ENCODE measurements at places on chromosomes 5 and 9.

DNA sequence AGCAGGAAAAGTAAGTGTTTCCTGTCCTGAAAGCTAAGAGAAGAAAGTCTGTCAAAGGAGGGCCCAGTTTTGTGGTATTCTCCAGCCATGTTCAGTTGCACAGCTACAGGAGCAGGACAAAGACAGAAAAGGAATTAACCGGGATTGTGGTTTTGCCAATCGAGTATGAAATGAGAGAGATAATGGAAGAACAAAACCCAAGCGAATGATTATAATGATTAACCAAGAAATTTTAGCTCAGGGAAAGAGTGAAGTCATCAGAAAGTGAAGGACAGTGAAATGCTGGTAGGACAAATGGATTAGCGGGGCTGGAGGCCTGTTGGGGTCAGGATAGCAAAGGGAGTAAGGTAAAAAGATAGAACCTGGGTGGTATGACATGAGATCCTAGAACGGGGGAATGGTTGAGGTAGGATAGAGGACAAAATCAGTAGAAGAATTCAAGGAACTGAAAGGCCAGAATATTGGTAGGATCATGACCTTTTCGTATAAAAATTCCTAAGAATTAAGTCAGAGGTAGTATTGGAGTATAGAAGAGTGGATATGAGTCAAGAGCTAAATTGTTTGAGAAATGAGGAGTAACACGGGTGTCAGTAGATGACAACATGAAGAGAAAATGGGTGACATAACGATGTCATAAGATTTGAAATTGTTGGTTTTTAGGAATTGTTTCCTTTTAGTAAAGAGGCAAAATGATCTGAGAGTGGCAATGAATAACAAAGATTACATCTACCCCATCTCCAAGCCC is 52.8 kb downstream of the DIAPH1 start:
- DNase-seq, result no peak

DNA sequence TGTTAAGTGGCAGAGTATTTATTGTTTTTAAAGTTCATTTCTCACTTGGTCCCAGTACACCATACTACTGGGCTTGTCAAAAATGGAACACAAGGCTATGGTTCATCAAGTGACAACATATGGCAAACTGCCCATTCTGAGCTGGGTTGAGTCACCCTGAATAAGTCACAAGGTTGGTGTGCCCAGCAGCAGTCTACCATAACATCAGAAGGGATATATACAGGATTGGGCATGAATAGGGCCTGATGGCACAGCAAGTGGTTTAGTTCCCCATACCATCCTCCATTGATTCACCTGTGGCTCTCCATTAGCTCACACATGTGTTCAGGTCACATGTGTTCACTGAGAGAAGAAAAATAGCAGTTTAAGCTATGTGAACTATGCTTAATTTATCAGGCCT is 249.8 kb upstream of the PRDM9 start:
- DNase-seq, result no peak

DNA sequence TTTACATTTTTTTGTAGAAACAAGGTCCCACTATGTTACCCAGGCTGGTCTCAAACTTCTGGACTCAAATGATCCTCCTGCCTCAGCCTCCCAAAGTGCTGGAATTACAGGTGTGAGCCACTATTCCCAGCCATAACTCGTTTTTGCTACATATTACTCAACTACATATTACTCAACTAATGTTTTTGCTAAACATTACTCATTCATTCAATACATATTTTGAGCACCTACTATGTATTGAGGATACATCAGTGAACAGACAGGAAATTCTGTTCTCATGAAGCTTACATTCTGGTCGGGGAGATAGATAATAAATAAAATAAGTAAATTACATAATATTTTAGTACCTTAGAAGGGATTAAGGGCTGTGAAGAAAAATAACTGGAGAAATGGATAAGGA is 34.9 kb upstream of the STOM start:
- no peak for DNase-seq

DNA sequence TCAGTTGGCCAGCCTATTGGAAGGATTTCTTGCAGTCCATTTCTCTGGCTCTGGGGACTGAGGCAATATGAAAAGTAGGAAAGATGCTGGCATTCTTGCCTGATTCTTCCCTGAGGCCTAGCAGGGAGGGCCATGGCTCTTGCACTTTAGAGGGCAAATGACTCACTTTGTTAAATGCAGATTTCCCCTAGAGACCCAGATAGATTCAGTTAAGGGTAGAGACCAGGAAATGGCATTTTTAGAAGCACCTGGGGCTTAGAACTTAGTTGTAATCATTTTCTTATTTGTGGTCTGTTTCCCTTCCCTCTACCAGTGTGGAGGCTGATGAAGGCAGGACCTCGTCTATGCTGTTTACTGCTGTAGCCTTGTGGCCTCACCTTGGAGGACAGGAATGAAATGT is 112.8 kb upstream of the NR3C1 start:
- no peak for DNase-seq

DNA sequence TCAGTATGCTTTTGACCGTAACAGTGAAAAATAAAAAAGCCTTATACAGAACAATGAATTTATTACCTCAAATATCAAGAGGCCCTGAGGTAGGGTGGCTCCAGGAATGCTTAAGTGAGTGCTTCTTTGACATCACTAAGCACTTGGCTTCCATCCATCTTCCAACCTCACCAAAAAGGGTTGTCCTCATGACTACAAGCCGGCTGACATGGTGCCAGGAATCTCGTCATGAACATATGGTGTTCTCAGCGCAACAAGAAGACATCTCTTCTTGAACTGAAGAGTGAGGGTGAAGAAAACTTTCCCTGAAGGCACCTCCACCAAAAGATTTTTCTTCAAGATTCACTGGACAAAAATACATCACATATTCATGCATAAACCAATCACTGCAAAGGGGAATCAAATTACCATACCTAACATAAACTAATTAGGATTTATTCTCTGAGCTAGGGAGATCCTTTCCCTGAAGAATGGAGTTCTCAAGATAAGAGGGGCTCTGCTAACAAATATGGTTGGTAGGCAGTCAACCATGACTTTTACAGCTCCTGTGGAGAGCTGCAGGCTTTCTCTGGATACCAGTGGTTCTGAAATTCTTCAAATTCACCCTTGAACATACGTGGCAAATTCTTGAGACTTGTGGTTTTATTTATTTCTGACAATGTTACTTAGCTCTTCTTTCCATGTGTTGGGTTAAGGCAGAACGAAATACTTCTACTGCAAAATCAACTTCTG is 49.5 kb downstream of the AGXT2 start:
- DNase-seq, result no peak

DNA sequence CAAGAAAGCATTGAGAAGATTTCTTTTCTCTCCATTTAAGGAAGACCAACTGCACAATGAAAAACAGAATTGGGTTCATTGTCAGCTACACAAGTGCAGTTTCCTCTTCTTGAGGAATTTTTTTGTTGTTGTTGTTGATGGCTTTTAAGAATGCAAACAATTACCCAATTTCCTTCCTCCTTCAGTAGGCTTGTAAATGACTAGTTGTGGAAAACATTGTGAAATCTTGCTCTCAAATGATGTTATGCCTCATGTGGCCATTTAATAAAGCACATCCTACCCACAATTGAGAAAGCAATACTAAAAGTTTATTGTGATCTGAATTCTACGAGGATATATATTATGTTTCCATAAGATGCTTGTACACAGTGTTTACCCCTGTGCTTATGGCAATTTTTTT is 171.6 kb downstream of the FAM174A start:
- no peak for DNase-seq

DNA sequence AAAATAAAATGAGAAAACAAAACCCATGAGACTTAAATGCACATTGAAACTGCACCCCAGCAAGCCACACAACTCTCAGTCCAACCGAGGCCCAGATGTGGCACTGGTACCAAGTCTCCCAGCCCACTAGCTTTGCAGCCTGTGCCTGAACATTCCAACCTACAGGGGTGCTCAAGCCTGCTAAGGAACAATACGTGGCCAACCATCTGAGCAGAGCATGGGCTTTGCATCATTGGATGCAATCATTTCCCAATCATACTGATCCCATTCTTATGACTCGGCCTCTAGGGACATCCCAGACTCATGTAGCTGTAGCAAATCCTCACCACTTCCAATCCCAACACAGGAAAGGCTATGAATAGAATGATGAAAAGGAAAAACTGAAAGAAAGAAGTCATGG is 297.2 kb downstream of the SPOCK1 start:
- DNase-seq, result no peak

GRCh38 chr5:81854915-81855314 is 104.0 kb upstream of the SSBP2 start:
- no peak for DNase-seq

DNA sequence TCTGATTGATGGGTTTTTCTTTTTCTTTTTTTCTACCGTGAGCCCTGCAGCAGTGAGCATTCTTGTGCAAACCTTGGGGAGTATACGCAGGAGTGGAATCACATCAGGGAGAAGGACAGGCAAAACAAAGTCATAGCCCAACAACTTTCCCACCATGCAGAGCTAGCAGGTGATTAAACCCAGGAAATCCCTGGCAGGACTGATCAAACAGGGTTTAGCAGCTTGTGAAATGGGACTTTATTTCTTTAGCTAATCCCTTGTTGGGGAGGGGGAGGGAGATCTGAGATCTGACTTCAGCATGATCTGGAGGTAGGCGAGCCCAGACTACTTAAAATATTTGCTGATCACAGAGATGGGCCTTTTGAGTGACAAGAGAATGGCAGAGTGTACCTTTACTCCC is 162.0 kb upstream of the GLRA1 start:
- no peak for DNase-seq

DNA sequence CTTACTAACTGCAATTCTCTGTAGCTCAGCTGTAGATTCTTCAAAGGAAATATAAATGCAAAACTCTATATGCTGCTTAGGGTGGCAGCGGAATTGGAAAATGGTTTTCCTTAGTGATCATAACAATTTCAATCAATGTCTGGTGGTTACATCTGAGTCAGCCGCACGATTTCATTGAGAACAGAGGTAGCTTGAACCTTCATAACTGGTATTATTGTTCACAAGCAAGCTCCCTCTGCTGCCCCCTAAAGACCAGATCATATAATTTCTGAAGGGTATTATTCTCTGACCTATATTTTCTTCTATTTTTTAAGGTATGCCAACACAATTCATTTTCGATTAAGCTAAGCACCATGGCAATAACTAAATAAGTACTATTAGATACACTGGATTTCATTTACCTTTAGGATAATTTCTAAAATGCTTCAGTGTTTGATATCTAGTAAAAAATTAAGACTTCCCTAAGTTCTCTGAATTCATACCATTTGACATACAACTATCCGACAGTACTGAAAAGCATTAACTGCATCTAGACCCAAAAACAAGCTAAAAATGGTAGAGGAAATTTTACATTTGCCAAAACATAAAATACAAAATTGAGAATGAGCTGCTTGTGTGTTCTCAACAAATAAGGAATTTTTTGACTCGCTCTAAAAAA is 181.1 kb upstream of the SPEF2 start:
- no peak for DNase-seq

GRCh38 chr5:112257976-112258375 is 161.1 kb downstream of the EPB41L4A start:
- no peak for DNase-seq

- no peak for DNase-seq
Observed at GRCh38 chr9:114860187-114860586, 54.3 kb upstream of the TNFSF15 start.

- DNase-seq, result no peak
Observed at GRCh38 chr5:5497152-5497788, 74.8 kb downstream of the ICE1 start.

- no peak for DNase-seq
Observed at GRCh38 chr5:132369007-132369473, 470 bp upstream of the SLC22A5 start.

- DNase-seq, result no peak
Observed at GRCh38 chr9:37198039-37198729, 77.8 kb downstream of the ZCCHC7 start.

GRCh38 chr5:168853972-168854371 is 274.8 kb upstream of the PANK3 start:
- no peak for DNase-seq

- DNase-seq, result no peak
Observed at GRCh38 chr5:53643445-53643844, 83.0 kb downstream of the NDUFS4 start.

GRCh38 chr9:110021891-110022290 is 186.1 kb downstream of the C9orf152 start:
- DNase-seq, result peak; percentile 6

DNA sequence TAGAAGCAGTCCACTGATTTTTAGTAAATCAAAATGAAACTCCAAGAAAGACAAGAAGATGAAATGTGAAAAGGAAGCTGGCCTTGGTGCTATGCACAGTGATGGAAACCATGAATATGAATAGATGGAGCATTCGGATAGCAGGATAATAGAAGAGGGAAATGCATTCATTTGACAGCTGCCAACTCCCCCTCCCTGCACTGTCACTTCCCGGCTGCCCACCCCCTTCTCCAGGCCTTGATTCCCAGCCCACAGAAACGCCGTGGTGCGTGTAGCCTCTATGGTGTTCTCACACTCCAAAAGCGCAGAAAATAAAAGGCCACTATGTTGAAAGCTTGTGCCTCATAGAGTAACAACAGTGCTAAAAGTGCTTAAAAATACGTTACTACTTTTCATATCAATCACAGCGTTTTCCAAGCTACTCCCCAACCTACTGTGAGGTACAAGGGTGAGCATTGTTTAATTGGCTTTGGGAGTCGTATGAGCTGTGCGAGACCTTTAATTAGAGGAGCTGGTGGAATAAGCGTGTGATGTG is 26.1 kb upstream of the IFNK start:
- no peak for DNase-seq

GRCh38 chr5:167378894-167379723 is 912.3 kb upstream of the WWC1 start:
- DNase-seq, result no peak

- DNase-seq, result no peak
Observed at GRCh38 chr9:8859416-8859815, 1059.8 kb upstream of the DMAC1 start.

DNA sequence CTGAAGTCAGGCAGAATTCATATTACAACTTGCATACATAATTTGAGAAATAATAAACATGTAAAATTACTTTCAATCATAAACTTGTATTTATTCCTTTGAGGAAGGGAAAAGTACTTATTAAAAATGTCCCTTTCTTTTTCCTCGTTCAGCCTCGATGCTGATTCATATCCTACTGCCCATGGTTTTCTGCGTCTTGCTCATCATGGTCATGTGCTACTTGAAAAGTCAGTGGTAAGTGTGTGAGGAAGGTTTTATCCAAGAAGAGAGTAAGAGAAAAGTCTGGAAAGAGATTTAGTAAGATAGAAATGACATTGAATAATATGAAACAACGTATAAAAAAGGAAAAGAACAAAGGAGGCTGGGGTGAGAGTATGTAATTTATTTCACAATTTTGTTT is 85.9 kb downstream of the OSMR start:
- no peak for DNase-seq

- DNase-seq, result no peak
Observed at GRCh38 chr5:155514105-155514563, 500.6 kb downstream of the KIF4B start.

- DNase-seq, result no peak
Observed at GRCh38 chr5:113382731-113383130, 52.1 kb downstream of the TSSK1B start.

GRCh38 chr5:135877570-135878155 is 18.0 kb downstream of the IL9 start:
- DNase-seq, result no peak

Data from memory B cell (primary cell).